SIG-M5 (cell line): ENCODE measurements at places on chromosomes 16 and 17.

DNA sequence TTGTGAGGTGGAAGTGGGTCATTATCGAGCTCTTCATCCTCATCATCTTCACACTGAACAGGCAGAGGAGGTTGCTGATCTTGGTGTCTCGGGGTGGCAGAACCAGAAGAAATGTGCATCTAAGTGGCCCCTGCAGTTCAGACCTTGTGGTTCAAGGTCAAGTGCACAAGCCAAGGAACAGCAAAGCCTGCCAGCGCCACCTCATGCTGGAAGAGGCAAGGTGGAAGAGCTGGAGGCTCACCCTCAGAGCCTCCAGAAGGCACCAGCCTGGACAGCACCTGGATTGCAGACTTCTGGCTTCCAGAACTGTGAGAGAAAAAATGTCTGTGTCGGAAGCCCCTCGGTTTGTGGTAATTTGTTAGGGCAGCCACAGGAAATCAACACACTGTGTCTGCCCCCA is 32.7 kb downstream of the IFT140 start:
- DNase-seq = no peak

- DNase-seq = no peak
Observed at GRCh38 chr16:30340621-30341020, 14.5 kb downstream of the CD2BP2 start.

DNA sequence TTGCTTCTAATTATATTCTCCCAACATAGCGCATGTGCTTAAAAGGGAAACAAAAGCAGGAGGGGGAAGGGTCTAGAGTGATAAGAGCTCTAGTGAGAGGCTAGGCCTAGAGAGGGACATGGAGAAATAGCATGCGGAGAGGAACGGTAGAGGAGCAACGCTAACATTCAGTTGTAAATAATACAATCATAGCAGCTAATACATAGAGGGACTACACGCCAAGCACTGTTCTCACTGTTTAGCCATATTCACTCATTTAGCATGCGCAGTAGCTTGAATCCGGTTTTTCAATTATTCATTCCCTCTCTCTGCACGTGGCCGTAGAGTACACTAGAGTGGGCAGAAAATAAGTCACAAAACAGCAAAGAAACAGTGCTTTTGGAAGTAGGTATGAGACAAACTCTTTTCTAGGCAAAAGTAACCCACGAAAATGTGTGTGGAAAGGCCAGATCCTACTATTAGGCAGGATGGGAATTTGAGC is 1.7 kb upstream of the ALOX12 start:
- no peak for DNase-seq

GRCh38 chr16:10878644-10879501 is 1.9 kb downstream of the CIITA start:
- DNase-seq = no peak

- DNase-seq = no peak
Observed at GRCh38 chr17:72913142-72913682, 179.3 kb downstream of the SLC39A11 start.

- DNase-seq = no peak
Observed at GRCh38 chr17:47687748-47688147, 6.2 kb upstream of the TBKBP1 start.

DNA sequence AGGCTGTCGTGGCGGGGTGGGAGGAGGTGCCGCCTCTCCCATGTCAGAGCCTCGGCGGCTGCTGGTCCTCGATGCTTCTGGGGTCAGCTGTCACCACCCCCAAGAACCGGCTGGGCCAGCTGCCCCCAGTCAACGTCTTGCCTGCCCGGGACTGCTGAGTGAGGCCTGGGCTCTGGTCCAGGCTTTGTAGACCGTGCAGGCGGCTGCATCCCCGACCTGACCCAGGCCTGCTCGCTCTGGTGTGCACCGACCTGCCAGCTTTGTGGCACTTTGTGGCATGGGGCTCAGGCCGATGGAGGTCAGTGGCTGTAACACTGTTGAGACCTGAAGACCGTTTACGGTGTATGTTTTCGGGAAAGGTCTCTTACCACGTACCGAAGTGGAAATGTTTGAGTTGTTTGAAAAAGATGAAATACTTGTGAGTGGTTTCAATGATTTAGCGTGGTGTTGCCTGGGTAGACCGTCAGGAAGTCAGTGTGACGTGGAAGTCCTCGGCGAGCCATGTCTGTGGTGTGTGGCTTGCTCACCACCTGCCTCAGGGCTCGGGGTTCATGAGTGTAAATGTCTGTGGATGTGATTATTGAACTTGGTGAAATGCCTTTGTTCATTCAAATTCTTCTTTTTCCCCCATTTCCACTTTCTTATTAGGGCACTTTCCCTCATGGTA is 53.2 kb upstream of the ZNF750 start:
- DNase-seq = no peak

DNA sequence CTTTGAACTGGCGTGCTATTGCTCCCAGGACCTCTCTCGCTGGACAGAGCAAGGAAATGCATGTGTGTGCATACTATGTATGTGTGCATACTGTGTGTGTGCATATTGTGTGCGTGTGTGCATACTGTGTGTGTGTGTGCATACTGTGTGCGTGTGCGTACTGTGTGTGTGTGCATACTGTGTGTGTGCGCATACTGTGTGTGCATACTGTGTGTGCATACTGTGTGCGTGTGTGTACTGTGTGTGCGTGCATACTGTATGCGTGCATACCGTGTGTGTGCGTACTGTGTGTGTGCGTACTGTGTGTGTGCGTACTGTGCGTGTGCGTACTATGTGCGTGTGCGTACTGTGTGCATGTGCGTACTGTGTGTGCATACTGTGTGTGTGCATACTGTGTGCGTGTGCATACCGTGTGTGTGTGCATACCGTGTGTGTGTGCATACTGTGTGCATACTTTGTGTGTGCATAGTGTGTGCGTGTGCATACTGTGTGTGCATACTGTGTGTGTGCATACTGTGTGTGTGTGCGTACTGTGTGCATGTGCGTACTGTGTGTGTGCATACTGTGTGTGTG is 89.4 kb downstream of the RPTOR start:
- no peak for DNase-seq

GRCh38 chr16:79150632-79151310 is 449.8 kb downstream of the MAF start:
- DNase-seq = no peak

GRCh38 chr17:61650749-61651148 is 59.7 kb upstream of the NACA2 start:
- DNase-seq = no peak

DNA sequence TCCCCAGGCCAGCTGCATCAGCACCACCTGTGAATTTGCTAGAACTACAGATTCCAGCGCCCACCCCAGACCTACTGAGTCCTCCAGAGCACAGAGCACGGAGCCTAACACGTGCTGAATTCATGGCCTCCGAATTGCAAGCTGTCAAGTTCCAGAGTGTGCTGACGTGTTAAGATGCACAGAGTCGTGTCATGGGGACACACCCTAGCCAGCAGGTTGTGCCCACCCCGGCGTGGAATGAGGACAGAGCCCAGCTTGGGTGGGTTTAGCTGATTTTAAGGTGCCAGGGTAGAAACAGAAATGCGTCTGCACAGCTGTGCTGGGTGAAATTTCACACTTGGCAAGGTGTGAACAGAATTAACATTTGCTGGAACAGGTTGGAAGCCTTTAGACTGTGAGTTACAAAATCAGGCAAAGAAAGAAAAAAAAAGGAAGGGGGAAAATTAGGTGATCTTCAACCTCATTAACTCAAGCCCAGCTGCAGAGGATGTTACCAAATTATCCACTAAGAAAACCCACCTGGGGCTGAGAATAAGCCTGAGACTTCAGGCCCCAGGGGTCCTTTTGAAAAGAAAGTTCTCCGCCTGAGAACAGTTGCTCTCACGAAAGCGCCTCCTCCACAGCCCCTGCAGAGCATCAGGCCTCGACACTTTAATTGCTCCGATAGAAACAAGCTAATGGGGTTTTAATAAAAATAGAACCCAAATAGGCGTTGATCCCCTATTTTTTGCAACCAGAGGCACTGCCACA is 27.1 kb downstream of the GINS3 start:
- DNase-seq = no peak

GRCh38 chr16:30766206-30766932 is 4.2 kb downstream of the RNF40 start:
- DNase-seq = no peak

- peak; percentile 23 for DNase-seq
Observed at GRCh38 chr17:59627770-59628171, 8.1 kb downstream of the CLTC start.

GRCh38 chr16:10601444-10602408 is 21.3 kb upstream of the EMP2 start:
- DNase-seq = no peak

DNA sequence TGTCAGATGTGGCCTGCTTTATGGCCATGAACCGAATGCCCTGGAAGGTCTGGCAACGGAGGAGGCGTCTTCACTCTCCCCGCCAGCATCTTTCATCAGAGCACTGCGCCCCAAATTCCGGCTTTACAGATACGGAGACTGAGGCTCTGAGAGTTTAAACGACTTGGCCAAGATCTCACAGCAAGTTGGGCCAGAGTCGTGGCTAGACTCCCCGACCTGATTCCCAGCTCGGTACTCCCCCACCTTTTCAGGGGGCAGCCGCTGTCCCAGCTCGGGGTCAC is 1.7 kb downstream of the NGFR start:
- DNase-seq = no peak

GRCh38 chr17:82835766-82836512 is 3.9 kb downstream of the ZNF750 start:
- no peak for DNase-seq

DNA sequence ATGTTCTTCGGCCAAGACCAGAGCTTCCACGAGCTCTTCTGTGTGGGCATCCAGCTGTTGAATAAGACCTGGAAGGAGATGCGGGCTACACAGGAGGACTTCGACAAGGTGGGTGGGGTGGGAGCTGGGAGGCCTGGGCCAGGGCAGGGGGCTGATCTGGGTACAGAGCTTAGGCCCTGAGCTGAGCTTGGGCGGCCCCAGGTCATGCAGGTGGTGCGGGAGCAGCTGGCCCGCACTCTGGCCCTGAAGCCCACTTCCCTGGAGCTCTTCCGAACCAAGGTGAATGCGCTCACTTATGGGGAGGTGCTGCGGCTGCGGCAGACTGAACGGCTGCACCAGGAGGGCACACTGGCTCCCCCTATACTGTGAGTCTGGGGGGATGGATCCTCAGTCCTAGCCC is 3.5 kb downstream of the ELMO3 start:
- no peak for DNase-seq

DNA sequence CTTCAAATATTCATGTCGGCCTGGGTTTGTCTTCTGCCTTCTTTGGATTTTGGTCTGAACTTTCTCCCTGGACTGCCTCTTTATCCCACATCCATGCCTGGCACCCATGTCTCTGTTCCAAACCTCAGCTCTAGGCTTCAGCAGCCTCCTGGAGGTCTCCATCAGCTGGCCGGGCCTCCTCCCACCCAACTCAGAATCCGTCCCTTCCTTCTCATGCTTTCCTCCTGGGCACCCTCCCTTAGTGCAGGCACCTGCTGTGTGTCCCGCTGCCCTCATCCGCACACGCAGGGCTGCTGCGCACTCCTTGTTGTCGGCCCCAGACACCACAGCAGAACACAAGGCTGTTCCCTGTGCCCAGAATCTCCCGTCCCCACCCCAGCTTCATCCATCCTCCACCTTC is 14.0 kb downstream of the LDHD start:
- DNase-seq = no peak

- DNase-seq = no peak
Observed at GRCh38 chr17:79473876-79474440, 136.9 kb downstream of the RBFOX3 start.

DNA sequence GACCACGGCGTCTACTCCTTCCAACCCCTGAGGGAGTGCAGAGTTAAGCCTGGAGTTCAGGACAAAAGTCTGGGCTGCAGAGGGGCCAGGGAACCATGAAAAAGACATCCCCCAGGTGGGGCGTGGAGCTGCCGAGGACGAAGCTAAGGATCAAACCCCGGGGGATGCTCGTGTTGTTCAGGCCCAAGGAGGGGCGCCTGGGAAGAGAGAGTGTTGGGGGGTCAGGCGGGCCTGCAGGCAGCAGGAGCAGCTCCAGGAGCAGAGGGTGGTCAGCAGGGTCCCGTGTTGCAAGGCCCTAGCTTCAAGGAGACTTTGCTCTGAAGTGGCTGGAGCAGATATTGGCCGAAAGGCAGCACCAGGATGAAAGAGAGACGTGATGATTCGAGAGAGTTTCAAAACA is 26.7 kb downstream of the NECAB2 start:
- no peak for DNase-seq

DNA sequence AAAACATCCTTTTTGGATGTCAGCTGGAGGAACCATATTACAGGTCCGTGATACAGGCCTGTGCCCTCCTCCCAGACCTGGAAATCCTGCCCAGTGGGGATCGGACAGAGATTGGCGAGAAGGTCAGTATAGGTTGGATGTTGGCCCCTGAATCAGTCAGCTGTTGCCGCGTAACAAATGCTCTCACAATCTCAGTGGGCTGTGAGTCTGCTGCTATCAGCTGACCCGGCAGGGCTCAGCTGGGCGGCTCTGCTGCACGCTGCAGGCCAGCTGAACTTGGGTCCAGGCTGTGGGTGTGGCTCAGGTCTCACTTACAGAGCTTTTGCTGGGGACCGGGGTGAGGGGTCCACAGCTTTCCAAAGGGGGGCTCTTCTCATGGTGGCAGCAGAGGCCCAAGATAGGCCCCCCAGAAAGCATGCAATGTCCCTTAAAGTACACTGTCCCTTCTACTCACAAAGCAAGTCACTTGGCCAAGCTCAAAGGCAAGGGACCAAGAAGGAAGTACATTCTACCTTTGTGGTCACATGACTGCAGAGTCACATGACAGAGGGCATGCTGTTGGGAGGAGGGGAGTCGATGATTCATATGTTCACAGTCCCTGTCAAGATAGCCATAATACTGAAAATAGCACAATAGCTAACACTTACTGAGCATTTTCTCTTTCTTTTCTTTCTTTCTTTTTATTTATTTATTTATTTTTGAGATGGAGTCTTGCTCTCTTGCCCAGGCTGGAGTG is 134.2 kb downstream of the ABCC1 start:
- DNase-seq = no peak

DNA sequence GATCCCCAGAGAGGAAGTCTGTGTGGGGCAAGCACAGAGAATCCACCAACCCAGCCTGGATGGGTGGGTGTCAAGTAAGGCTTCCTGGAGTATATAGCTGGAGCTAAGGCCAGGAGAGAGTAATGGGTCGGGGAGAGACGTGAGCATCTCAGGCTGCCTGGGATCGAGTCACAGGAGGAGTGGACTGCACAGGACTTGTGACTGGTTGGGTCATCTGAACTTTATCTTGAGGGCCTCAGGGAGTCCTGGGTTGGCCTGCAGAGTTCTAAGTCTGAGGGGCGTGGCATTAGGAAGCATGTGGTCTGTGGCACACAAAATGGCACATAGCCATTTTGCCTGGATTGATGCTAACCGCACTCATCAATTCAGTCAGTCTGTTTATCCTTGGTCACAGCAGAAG is 1.5 kb downstream of the PLA2G15 start:
- no peak for DNase-seq

- no peak for DNase-seq
Observed at GRCh38 chr17:17840751-17841591, 4.2 kb upstream of the SREBF1 start.
